ENCODE measurements at places on chromosomes 12 and 14.

GRCh38 chr12:80861641-80862378, 75.9 kb downstream of the LIN7A start:
- no peak for DNase-seq

DNA sequence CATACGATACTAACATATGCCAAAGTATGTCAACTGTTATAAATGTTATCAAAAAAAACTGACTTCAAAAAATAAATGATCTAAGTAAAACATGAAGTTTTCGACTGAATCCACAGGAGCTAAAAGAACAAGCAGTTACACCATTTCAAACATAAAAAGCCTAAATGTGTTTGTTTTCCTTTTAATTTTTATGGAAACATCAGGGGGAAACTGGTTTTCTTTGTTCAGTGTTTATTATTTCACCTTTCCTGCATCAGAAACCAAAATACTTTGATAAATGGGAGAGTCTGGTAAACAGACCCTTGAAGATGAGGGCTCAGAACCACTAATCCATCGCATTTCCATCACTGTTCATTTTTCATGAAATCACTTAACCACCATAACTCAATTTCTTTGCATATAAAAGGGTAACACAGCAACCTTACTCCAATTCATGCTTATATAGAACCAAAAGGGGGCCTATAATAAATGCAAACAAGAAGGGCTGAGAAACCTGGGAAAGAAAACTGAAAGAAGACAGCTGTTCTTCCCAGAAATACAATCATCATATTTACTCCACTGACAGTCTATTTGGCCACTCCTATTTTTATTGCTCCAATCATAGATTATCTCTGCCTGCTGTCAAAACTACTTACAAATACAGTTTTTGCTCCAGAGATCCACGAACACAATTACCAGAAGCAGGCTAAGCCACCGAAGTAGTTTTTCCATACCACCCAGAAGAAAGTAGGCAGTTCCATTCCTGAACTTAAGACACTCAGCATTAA, 17.0 kb downstream of the FGD6 start:
- DNase-seq, result no peak

DNA sequence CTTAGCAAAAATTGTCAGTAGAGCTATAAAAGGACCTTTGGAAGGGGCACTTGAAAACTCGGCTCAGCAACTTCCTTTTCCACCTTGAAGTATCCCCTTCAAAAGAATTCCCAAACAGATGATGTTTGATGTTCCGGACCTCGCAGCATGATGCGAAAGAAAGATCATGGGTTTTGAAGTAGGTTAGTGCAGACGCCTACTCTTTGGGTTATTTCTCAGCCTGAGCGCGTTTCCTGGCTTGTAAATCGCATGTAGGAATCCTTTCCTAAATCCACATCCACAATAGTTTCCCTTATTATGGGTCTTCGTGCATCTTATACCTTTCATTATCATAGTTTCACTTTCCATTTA, 584 bp upstream of the NEDD1 start:
- no peak for DNase-seq

GRCh38 chr12:5114436-5114835, 70.8 kb downstream of the KCNA5 start:
- DNase-seq, result no peak

DNA sequence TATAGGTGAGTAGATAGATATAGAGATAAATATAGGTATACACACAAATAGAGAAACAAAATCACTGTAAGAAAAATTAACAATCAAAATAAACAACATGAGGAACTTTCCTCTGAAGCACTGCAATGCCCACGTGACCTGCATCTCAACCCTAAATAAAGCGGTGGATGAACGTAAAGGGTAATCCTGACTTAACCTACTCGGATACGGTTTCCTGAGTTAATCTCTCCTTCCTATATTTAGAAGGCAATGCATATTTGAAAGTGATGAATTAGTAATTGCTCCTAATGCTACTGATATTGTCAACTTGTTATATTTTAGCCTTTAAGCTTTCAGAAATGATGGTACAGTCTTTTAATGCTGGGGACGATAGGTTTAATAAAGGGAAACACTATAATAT, 221.4 kb downstream of the ITPR2 start:
- no peak for DNase-seq

GRCh38 chr12:72207486-72208409, 64.4 kb upstream of the TRHDE start:
- no peak for DNase-seq

DNA sequence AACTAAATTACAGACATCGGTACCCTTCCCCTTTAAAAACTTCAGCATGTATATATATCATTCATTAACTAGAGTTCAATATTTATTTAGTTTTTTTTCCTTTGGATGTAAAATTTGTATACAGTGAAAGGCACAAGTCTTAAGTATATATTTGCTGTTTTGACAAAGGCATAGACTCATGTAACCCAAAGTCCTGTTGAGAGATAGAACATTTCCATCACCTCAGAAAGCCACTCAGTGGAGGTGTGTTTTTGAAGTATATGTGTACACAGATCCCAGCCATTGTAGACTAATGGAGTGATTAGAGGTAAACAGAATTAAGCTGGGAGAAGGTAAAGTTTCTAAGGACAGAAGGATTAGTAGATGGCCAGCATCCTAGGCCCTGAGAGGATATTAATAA, 15.4 kb downstream of the RDH12 start:
- no peak for DNase-seq

- DNase-seq, result no peak
Observed at GRCh38 chr12:97471194-97471593, 8.6 kb downstream of the RMST start.

DNA sequence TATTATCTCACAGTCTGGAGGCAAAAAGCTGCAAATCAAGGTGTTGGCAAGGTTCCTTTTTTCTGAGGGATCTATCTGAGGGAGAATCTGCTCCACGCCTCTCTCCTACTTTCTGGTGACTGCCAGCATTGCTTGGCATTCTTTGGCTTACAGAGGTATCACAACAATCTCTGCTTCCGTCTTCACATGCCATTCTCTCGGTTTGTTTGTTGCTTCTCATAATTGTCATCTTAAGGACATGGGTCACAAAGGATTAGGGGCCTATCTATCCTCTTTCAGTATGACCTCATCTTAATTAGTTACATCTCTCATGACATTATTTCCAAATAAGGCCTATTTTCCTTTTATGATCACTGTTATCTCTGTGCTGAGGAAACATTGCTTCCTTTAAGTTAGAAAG, 345.0 kb downstream of the FOXG1 start:
- no peak for DNase-seq

- no peak for DNase-seq
Observed at GRCh38 chr12:55931780-55932550, 1.0 kb downstream of the DGKA start.

DNA sequence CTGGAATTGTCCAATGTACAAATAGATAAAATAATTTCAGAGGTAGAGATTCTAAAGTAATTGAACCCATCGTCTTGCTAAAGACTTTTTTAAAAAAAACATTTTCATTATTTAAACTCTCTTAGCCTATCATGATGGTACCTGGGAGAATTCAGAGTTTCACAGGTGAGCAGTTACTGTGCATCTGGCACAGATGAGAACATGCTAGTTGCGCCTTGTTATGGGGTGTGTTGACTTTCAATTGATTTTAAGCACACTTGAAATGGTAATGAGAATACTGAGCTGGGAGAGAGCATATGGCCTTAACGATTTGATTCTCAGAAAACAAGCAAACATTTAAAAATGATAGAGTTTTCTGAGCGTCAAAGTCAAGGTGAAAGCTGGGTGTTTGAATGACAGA, 66.6 kb downstream of the FLRT2 start:
- no peak for DNase-seq

- DNase-seq, result no peak
Observed at GRCh38 chr12:116673681-116674111, 64.2 kb downstream of the SPRING1 start.

DNA sequence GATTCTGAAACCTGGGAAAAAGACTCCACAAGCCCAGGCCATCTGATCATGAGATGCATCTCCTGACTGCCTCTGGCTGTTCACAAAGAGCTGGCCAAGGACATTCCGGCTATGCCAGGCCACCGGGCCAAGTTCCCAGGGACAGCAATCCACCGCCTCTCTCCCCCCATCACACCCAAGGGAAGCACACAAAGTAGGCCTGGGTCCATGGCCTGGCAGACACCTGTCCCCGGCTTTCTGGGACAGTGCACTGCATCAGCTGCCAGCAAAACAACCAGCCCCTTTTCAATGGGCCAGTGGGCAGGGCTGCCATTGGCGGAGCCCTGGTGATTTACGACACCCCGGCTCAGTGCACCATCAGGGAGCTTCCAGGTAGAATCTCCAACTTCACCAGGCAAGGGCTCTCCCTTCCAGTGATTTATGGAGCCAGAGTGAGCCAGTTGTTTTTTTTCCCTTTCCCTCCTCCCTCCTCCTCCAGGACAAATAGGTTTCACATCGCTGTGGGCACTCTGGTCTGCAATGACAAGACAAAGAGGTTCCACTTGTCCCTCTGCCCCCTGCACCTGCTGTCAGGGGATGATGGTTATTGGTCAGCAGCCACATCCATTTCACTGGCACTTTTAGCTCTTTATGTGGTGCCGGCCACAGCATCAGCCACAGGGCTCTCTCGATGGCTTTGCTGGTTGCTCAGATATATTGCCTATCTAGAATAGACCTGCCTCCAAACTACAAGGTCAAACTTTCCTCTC, 149.6 kb downstream of the SLC38A6 start:
- DNase-seq, result no peak
